ENCODE measurements at places on chromosomes 1 and 21.

DNA sequence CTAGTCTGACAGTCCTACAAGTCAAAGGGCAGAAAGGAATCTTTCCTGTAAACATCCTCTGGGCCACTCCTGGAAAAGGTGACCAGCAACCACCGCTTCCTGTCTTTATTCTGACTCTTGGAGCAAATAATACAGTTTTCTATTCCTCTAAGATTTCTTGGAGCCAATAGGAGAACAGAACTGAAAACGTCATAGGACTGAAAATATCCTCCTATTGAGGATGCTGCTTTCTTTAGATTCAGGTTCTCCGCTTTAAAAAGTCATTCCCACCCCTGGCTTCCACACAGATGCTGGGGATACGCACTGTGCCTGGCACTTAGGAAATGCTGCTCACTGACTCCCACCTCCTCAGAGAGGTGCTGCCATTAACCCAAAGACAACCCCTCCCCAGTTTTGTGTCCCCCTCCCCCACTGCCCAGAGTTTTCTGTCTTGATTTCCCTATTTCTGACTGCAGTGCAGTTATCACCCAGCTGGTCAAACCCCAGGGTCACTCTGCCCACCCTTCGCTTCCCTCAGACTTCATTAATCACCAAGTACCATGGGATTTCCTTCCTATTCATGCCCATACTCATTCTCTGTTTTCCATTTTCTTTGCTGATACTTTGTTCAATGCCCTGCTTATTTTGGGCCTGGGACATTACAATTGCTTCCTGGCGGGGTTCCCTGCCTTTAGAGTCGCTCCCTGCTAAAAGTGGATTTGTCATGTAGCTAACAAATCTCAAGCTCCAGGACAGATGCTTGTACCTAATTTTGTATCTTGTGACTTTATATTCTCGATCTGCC is 82.1 kb upstream of the ARHGAP29 start:
- DNase-seq = no peak

DNA sequence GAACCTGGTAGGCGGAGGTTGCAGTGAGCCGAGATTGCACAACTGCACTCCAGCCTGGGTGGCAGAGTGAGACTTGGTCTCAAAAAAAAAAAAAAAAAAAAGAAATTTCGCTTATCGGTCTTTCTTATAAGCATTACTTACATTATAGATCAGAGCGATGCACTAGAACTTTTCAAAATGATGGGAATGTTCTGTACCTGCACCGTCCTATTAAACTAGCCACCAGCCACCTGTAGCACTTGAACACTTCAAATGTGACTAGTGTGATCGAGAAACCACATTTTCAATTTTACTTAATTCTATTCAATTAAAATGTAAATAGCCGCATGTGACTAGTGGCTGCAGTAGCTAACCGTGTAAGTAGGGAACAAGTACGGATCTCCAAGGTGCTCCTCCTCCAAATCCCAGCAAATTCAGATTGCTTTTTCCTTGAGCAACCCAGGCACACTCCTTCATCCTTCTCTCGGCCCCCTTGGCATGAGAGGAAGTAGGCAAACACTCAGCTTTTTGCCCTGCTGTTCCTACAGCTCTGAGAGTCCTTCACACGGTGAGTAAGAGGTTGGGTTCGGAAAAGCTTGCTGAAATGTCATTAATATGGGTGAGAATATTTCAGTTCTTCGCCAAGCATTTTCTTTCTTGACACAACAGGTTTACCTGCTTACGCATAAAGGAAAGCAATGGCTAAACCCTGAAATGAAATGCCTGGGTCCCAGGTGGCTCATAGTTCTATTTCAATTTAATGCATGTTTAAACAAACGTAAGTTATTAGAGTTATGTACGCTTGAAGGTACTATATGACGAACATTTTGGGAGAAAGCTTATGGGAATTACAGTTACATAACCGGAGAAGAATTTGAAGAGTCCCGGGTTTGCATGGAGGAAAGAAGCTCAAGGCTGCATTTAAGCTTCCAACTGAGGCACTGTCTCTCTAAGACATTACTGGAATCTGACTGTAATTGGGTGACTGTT is 69.5 kb upstream of the HUNK start:
- no peak for DNase-seq

DNA sequence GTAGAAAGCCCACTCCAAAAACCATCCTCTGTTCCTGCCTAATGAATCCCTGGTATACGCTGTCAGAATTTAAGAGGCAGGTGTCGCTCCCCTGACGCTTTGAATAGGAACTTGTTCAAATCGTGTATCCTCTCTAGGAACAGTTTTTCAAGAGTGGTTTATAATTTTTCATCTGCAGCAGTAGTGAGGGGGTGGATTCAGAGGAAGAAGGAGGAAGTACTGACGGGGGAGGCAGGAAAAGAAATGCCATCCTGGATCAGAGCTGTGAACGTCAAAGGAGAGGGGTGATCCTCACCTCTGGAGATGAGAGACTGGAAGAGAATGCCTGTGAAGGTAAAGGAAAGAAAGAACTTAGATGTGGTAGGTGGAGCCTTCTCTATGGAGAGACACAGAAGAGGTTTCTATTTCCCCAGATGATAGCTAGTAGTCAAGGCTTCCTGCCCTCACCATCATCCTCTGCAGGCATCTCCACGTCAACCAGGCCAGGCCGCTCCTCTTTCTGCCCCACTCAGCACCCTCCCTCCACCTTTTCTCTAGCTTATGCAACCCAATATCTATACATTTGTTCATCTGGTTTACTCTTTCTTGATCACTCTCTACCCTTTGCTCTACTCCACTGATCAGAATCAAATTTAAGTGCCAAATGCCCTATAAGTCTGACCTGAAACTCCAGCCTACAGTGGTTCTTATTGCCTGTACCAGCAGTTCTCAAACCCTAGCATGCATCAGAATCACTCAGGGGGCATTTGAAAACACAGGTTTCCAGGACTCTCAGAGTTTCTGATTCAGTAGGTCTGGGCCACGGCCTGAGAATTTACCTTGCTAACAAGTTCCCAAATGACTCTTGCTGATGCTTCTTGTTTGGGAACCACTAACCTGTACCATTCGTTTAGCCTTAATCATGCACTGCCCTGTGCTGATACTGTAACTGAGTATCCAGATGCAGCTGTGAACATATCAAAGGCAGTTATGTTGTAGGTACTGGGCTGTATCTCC is 13.1 kb upstream of the BCL9 start:
- no peak for DNase-seq

DNA sequence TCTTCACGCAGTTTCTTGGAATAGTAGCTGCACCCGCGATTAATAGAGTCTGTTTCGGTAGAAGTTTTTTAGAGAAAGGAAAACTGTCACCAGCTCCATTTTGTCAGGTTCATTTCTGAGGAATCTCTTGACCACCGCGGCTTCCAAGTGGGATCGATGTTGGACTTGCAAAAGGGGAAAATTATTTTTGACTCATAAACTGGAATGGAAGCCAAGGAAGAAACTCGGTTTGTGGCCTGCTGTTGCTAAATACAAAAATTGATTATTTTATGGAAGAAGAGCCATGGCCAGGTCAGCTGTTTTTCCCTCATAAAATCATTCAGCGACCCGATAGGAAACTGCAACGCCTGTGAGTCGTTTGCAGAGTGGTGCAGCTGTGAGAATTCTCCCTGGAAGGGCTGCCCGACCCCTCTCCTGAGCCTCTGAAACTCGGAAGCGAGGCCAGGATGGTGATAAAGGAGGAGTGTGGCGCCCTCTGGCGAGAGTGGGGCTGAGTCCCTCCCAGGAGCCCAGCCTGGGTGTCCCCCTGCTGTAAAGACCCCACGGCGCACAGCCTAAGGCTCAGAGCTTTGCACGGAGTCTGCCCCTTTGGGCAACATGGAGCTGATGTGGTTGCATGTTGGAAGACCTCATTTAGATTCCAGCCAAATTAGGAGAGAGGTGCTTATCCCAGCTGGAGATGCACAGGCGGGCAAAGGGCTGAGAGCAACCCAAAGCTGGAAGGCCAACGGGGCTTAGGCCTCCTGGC is 83.6 kb upstream of the SLC25A33 start:
- DNase-seq = peak; percentile 86

DNA sequence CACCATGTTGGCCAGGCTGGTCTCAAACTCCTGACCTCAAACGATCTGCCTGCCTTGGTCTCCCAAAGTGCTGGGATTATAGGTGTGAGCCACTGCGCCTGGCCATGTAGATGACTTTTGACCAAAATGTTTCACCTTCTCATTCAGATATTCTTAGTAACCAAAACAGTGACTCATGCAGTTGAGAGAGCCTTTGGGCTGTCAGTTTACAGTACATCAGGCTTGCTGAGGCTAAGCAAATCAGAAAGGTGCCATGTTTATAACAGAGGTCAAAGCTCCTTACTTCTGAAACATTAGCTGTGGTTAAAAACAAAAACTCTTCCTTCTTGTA is 21.0 kb downstream of the CNIH4 start:
- DNase-seq = no peak

DNA sequence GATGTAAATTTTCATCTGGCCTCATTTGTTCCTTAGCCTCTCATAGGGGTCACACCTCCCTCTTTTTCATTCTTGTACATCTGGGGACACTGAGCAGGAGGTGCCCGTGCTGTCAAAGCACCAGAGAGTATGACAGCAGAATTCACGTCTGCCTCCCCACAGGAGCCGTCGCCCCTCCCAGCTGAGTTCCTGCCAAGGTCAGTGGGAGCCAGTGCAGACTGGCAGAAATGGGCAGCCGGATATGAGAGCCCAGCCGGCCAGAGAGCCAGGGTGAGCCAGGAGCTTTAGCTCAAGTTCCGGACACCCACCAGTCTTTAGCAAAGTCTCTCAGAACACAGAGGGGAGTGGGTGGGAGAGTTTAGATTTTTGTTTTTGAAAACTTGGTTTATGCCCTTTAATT is 21.9 kb downstream of the GPR137B start:
- DNase-seq = no peak

DNA sequence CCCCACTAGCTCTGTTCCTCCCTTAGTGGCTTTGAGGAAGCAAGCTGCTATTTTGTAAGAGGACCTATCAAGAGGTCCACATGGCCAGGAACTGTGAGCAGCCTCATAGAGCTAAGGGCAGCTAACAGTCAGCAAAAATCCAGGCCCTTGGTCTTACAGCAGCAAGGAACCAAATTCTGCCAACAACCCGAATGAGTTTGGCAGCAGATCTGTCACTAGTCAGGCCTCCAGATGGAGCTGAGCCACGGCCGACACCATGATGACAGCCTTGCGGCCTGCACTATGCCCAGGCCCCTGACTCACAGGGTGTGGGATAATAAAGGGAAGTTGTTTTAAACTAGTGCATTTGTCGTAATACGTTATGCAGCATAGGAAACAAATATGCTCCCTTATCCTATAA is 28.0 kb upstream of the H3-3A start:
- DNase-seq = no peak

GRCh38 chr1:8302081-8302956 is 15.6 kb upstream of the SLC45A1 start:
- DNase-seq = no peak

DNA sequence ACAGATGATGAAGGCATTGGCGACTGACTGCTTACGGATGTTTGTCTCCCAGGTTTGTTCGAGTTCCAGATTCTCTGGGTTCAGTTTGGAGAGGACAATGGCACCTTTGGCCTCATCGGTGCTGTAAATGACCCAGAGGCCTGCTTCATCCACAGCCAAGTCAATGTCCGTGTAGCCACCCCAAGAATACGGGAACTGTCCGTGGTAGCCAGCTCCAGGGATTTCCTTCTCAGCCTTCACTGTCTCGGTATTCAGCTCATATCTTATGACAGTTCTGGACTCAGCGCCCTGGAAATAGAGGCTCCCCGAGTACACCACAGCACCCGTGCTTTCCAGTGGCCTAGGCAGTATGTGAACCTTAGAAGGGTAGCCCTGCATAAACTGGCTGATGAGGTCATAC is 14.1 kb downstream of the MYOCOS start:
- no peak for DNase-seq

DNA sequence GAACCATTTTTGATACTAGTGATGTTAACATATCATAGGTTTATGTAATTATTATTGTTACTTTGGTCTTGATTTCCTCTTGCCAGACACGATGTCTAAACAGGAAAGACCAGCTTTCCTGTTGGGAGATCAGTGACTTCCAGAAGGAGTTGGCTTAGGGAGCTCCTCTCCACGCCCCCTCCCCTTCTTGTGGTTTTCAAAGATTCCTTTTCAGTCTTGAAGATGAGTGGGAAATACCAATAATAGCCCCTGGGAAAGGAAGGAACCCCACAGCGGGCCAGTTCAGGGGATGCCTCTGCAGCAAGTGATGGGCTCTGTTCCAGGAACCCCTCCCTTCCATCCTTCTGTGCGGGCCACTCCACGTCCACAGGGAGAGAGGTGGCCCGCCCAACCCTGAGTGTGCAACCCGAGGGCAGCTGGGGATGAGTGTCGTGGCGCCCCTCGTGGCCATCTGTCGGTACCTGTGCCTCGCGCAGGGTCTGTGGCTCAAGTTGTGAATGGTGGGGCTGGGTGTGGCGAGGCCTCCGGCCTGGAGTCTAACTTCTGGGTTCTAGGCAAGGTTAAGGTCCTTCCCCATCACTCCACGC is 65.7 kb downstream of the TLR5 start:
- DNase-seq = no peak

GRCh38 chr1:54310439-54311328 is 95.5 kb downstream of the SSBP3 start:
- DNase-seq = peak; percentile 27

DNA sequence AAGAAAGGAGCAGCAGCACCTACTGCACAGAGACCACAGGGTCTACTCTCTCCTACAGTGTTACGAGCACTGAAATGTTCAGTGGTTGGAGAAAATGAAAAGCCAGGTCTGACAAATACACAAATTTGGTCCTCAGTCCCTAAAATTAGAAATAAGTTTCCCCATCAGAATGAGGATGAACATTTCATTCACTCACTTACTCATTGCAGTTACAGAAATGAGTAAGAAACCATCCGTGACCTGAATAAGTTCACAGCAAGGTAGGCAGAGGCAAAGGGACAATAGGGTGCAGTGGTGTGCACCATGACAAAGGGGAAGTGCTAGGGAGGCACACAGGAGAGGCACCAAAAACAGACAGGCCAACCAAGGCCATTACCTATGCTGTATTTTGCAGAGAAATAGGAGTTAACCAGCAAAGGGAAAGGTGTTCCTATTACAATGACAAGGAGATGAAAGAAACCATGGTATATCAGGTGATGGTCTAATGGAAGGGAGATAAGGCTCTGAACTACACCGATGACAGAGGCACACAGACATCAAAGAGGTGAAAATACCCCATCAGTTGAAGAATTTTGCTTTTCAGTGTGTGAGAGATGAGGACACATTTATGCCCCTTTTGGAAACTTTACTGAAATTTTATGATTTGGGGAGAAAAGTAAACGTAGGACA is 29.4 kb downstream of the VAV3 start:
- DNase-seq = no peak

DNA sequence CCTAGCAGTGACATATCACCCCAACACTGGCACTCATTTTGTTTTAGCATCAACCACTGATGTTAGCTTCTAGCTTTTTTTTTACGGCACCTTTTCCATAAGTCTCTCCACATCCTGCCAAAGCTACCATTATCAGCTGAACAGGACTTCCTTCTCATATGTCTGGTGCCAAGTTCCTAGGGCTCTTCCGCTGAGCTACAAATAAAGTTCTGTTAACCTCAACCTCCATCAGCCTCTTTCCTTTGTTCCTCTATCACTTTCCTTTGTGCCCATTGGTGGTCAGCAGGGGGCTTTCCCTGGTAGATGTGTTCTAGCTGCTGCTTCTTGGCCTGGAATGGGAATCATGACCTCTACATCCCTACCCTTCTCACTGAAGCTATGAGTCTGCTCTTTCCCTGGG is 163.8 kb downstream of the FAF1 start:
- no peak for DNase-seq

- no peak for DNase-seq
Observed at GRCh38 chr21:37117204-37117603, 44.1 kb downstream of the TTC3 start.
